ENCODE measurements at places on chromosomes 1 and 21. TPM values are rescaled to one million over a fixed set of nuclear protein-coding genes. Genes with fewer than 3 reads are reported as not detected.

DNA sequence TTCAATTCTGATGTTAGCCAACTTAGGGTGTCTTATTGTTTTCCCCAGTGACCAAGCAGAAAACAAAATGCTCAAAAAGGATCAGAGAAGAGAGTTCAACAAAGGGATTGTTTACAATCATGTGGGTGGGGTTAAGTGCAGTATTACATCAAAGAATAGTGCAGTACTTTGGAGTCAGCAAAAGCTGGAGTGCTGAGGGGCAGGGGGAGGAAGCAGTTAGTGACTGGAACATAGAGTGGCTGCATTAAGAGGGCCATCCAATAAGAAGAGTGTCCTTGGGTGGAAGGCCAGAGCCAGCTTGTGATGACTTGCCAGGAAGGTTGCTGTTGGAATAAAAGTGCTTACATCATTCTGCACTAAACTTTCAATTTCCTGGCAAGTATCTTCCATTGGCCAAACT lies 175.5 kb downstream of the CYYR1 start:
- DNase-seq = no peak

- peak; percentile 63 for DNase-seq
Observed at GRCh38 chr1:222165629-222166028, 382.3 kb downstream of the HHIPL2 start.

DNA sequence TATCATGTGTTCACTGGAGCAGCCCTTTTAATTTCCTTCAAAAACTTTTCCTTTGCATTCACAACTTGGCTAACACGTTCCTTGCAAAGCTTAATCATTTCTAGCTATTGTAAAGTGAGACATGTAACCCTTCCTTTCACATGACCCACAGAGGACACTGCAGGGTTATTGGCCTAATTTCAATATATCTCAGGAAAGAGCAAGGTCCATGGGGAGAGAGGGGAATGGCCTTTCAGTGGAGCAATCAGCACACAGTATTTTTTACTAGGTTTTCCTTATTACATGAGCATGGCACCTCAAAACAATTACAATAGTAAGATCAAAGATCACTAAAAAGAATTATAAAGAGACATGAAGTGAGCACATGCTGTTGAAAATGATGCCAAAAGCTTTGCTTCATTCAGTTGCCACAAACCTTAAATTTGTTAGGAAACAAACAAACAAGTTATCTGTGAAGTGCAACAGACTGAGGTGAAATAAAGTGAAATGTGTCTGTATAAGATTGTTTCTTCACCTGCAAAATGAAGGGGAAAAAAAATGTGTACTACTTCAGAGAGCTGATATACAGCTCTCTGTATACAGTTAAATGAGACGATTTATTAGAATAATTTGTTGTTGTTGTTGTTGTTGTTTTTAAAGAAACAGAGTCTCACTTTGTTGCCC lies 61.5 kb downstream of the EIF4G3 start:
- no peak for DNase-seq

- no peak for DNase-seq
Observed at GRCh38 chr1:161484613-161485012, 20.6 kb upstream of the FCGR2A start.

DNA sequence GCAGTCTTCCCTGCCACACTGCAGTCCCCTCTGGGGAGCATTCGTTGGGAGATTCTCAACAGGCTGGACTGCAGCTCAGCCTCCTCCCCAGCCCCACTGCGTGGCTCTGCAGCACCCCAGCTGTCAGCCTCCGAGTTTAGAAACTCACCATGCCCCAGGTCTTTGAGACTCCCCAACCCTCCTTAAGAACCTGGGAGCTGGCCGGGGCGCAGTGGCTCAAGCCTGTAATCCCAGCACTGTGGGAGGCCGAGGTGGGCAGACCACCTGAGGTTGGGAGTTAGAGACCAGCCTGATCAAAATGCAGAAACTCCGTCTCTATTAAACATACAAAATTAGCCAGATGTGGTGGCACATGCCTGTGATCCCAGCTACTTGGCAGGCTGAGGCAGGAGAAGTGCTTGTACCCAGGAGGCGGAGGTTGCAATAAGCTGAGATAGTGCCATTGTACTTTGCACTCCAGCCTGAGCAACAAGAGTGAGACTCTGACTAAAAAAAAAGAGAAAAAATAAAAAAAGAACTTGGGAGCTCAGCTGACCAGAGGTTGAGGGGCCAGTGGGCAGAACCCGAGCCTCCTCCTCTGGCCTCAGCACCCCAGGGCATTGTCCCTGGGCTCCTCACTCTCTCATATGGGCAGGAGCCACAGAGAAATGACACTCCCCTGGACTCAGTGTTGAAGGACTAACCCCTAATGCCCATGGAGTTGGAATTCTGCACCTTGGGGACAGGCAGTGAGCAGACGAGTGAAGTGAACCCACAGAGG lies 5.6 kb downstream of the OLIG2 start:
- DNase-seq = no peak

Gene HSPA6
- polyA plus RNA-seq = 0.57 TPM

DNA sequence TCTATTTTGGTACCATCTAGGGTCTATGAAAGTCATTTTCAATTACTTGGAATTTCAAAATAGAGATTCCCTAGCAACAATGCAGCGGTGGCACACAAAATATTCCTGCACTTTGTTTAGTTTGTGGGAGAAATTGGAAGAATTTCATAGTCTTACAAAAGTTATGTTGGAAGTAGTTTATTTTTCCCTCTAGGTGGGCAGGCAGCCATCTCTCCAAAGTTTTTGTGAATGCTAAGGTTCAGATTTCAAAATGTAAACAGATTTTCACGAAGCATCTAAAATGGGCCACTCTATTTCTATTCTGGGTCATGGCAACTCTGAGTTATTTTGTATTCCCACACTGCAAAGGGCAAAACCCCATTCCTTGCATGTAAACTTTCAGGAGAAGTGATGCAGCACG lies 8.0 kb downstream of the SMCP start:
- DNase-seq = no peak

GRCh38 chr1:3740042-3740441 lies 12.2 kb upstream of the CCDC27 start:
- no peak for DNase-seq

Gene FMOD
- polyA plus RNA-seq = 75.8 TPM

DNA sequence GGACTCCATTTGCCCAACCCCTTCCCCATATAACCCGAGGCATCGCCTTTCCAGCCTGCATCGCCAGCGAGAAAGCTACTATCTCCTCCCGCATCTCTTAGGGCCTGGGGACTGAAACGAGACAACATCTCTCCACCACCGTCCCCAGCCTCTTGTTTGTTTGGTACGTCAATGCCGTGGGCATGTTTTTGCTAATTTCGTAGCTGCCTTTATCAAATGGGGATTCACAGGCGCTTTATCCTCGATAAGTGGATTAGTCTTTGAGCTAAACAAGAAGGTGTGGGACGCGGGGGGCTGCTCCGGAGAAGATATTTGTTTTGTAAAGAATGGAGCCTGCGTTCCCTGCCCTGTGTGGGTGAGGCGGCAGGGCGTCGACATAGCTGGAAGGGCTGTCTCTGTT lies 91.6 kb downstream of the PAX7 start:
- no peak for DNase-seq

Gene ORC1
- polyA plus RNA-seq = 2.3 TPM

DNA sequence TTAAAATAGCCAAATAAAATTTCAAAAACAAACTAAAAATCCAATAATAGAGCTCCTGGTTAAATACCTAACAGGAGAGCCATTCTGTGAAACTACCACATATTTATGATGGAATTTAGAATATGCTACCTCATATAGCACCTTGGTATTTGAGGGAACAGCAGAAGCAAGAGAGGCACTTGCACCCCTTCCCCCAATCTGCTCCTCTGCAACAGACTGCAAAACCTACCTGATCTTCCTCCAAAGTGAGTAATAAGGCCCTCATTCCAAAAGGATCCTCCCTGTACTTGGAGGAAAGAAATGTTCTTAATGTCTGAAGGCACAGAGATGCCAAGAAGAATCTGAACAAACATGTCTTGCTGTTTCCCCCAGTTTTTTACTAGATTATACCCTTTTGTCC lies 28.1 kb upstream of the RNPC3 start:
- no peak for DNase-seq

DNA sequence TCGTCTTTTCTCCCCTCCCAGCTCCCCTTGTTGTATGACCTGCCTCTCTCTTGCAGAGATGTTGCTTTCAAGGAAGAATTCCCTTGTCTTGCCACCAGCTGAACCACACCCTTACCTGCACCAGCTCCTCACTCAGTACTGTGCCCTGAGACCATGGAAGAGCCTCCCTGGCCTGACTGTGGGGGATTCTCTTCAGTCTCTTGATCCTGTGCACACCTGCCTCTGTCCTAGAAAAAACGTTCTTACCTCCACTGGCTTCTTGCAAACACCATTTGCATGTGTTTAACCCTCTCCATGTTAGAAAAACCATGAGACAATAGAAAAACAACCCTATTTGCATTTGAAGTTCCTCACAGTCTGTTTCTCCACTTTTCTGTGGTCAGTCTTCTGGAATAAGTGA lies 43.3 kb upstream of the FCRL4 start:
- DNase-seq = no peak

Gene KRTAP8-1
- polyA plus RNA-seq = not detected

DNA sequence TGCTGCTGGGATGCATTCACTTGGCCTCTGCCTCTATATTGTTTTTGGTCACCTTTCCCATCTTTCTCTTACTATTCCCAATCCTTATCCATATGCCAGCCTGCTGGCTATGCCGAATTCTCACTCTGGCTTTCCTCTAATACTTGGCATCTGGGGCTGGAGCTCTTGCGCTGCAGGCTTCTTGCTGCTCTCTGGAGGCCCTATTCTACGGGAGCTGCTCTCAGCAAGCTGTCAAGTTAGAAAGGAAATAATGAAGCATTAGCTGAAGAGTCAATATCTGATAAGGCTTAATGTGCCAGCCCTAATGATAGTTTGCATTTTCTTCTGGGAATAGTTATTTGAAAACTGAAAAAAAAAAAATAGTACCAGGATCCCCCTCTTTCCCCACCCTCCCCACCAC lies 125.3 kb upstream of the CYYR1 start:
- DNase-seq = no peak

- no peak for DNase-seq
Observed at GRCh38 chr1:1358433-1359271, at the start of gene MXRA8. TSS of gene MXRA8 (minus strand) at chr1:1358555. CDS start at chr1:1358504, 51 bp downstream.

Data from forelimb muscle (tissue), 1 donor.